ENCODE measurements at places on chromosomes 4 and X. TPM values are rescaled to one million over a fixed set of nuclear protein-coding genes. Genes with fewer than 3 reads are reported as not detected.

- H3K4me1 ChIP-seq = no peaks in the 10 kb centered on the region
- DNase-seq = no peak
- H3K27ac ChIP-seq = no peak overlapping the region
- H3K27me3 ChIP-seq = no peaks in the 10 kb centered on the region
- no peak overlapping the region for H3K4me3 ChIP-seq
These were observed 32.5 kb downstream of the FGFBP1 start for GRCh38 chr4:15906020-15906443.

- H3K4me1 ChIP-seq = no peaks in the 10 kb centered on the region
- no peaks in the 10 kb centered on the region for H3K27me3 ChIP-seq
- H3K36me3 ChIP-seq = no peaks in the 10 kb centered on the region
- no peak overlapping the region for H3K4me3 ChIP-seq
- DNase-seq = no peak
These were observed 124.5 kb upstream of the PJA1 start for GRCh38 chrX:69289793-69290123.

GRCh38 chrX:44105228-44105913, 132.2 kb upstream of the NDP start:
- H3K27me3 ChIP-seq = no peaks in the 10 kb centered on the region
- H3K36me3 ChIP-seq = no peaks in the 10 kb centered on the region
- H3K27ac ChIP-seq = no peak overlapping the region
- no peak for DNase-seq

GRCh38 chr4:74178798-74179197, 20.9 kb downstream of the MTHFD2L start:
- H3K4me3 ChIP-seq = no peak overlapping the region
- no peaks in the 10 kb centered on the region for H3K27me3 ChIP-seq
- H3K4me1 ChIP-seq = no peaks in the 10 kb centered on the region

GRCh38 chrX:150683112-150683511, 10.1 kb upstream of the MTMR1 start:
- no peaks in the 10 kb centered on the region for H3K4me1 ChIP-seq
- H3K27ac ChIP-seq = no peak overlapping the region
- DNase-seq = no peak

GRCh38 chr4:45121426-45121975, 395.1 kb upstream of the GNPDA2 start:
- DNase-seq = no peak
- H3K27me3 ChIP-seq = no peaks in the 10 kb centered on the region
- H3K36me3 ChIP-seq = no peaks in the 10 kb centered on the region
- no peak overlapping the region for H3K27ac ChIP-seq
- no peaks in the 10 kb centered on the region for H3K4me1 ChIP-seq

DNA sequence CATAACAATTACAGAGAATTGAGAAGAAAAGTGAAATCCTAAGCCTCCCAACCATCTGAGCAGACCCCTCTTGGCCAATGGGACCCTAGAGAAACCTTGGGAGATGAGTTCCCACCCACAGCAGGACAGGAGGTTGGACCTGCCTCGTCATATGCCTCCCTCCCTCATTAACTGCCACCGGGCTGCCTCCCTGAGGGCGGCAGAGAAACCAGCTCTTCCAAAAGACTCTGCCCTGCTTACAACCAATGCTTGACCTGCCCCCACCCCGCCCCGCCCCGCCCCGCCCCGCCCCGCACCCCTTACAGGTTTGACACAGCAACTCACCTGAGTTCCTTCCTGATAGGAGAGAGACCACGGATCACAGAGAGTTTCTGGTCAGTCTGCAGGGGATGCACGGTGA, 86.1 kb downstream of the ADRA2C start:
- no peaks in the 10 kb centered on the region for H3K36me3 ChIP-seq
- no peaks in the 10 kb centered on the region for H3K27me3 ChIP-seq
- no peak overlapping the region for H3K4me3 ChIP-seq

DNA sequence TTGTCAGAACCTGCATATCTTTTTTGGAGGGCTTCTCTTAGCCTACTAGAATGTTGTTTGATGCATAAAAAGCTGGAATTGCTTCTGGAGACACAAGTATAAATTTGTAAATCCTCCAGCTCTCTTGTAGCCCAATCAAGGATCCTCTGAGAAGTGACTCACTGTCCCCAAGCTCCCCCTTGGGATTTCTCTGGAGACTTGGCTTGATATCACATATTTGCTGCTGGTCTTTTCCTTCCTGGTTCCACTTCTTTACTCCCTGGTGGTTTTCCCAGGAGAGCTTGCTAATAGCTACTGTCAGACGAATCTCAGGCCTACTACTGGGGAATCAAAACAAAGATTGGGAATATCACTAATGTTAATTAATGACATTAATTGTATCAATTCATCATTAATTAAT, 173.1 kb downstream of the STK32B start:
- H3K36me3 ChIP-seq = no peaks in the 10 kb centered on the region
- no peaks in the 10 kb centered on the region for H3K27me3 ChIP-seq
- H3K4me3 ChIP-seq = no peak overlapping the region
- no peaks in the 10 kb centered on the region for H3K4me1 ChIP-seq
- no peak overlapping the region for H3K27ac ChIP-seq

GRCh38 chr4:105807496-105807895, 87.8 kb upstream of the NPNT start:
- H3K36me3 ChIP-seq = no peaks in the 10 kb centered on the region
- H3K27me3 ChIP-seq = no peaks in the 10 kb centered on the region
- no peaks in the 10 kb centered on the region for H3K4me1 ChIP-seq
- no peak overlapping the region for H3K27ac ChIP-seq

GRCh38 chrX:19198473-19198872, 76.2 kb upstream of the ADGRG2 start:
- H3K36me3 ChIP-seq = no peaks in the 10 kb centered on the region
- H3K27ac ChIP-seq = no peak overlapping the region
- no peak for DNase-seq

DNA sequence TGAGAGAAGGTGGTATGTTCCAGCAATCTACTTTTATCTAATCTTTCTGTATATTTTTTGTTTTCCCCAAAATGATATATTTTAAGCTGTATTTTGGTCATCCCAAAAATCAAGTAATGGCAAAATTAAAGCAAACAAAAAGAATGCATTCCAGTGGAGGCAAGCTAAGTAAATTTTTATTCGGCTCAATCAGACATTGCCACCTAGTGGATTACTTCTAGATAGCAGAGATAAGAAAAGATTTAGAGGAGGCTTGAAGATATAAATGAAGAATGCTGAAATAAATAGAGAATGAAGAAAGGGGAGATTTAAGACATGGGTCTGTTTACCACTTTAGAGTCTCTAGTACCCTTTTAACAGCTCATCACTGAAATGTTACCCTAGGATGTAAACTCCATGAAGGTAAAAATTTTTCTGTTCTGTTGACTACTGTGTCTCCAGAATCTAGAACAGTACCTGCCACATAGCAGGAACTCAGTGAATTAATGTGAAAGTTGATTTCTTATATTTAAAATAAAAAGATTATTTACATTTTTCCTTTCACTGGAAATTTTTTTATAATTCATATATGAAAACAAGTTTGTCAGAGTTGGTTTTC, 110.9 kb upstream of the ANK2 start:
- H3K4me1 ChIP-seq = no peaks in the 10 kb centered on the region
- DNase-seq = no peak
- H3K4me3 ChIP-seq = no peak overlapping the region
- no peak overlapping the region for H3K27ac ChIP-seq

- no peaks in the 10 kb centered on the region for H3K36me3 ChIP-seq
- no peaks in the 10 kb centered on the region for H3K4me1 ChIP-seq
- H3K27me3 ChIP-seq = no peaks in the 10 kb centered on the region
- H3K4me3 ChIP-seq = no peak overlapping the region
- no peak overlapping the region for H3K27ac ChIP-seq
These were observed 251.4 kb upstream of the DDX53 start for GRCh38 chrX:22748093-22748999.

- no peaks in the 10 kb centered on the region for H3K27me3 ChIP-seq
- no peak overlapping the region for H3K4me3 ChIP-seq
- no peaks in the 10 kb centered on the region for H3K36me3 ChIP-seq
These were observed 646.0 kb upstream of the FAM241A start for GRCh38 chr4:111499291-111499690.

DNA sequence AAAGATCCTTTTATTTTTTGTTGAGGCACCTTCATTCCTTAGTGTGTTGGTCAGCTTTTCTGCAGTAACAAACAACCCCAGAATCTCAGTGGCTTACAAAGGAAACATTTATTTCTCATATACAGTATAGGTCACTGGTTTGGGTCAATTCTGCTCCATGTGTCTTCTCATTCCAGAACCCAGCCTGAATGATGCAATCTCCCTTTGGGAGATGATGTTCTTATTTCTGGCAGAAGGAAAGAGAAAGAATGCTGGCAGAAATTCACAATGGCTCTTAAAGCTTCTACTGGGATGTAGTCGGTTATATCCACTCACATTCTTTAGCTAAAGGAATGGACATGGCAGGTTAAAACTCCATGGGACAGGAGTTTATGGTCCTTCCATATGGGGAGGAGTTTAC, 42.3 kb downstream of the IDS start:
- H3K27me3 ChIP-seq = no peaks in the 10 kb centered on the region
- no peak for DNase-seq
- no peaks in the 10 kb centered on the region for H3K36me3 ChIP-seq
- H3K4me1 ChIP-seq = no peaks in the 10 kb centered on the region

DNA sequence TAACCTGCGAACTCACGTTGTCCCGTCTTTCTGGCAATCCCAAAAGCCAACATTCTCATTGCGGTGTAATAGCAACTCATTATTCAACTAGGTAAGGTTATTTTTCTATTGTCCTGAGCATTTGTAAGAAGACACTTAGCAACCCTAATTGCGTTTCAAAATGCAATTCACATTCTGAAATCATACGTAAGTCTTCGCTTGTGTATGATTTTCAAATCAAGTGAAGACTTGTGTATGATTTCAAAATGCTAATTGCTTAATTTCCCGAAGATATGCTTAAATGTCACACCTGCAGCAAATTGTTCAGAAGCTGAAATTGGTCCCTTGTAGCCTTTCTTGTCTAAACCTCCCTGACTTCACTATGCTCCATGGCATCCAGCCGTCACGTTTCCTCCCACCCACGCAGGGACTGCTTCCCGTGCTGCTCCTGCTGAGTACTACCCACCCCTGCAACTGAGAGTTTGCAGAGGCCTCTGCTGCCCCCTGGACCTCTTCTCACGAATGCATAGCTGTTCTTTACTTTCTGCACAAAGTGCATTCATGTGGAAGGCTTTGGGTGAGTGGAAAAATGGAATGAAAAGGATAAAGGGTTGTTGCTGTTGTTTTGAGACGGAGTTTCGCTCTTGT, 40.8 kb upstream of the CLDN24 start:
- no peak for DNase-seq
- H3K4me1 ChIP-seq = no peaks in the 10 kb centered on the region
- H3K27ac ChIP-seq = no peak overlapping the region

DNA sequence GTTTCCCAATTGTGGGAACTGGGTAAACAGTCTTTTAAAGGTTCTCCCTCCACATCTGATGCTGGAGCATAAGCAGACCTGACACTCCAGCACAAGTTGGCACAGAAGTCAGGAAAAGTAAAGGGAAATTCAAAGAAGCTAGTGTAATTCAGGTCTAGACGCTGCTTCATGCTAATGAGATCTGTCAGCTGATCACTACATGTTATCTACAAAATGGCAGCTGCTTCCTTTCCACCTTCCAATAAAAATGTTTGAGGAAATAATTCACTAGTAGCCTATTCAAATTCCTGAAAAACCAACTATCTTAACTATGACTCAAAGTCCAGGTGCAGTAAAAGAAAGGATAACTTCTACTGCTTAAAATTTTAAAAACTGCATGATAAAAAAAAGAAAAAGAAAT, 29.3 kb downstream of the DCAF8L2 start:
- no peak overlapping the region for H3K27ac ChIP-seq
- no peak for DNase-seq
- H3K36me3 ChIP-seq = no peaks in the 10 kb centered on the region
- no peaks in the 10 kb centered on the region for H3K4me1 ChIP-seq
- no peak overlapping the region for H3K4me3 ChIP-seq

- H3K27me3 ChIP-seq = peaks cover 34% of the 10 kb centered on the region
- no peaks in the 10 kb centered on the region for H3K36me3 ChIP-seq
- no peak overlapping the region for H3K27ac ChIP-seq
- DNase-seq = no peak
These were observed 5.9 kb downstream of the H2BW2 start for GRCh38 chrX:104045642-104046041.

- no peaks in the 10 kb centered on the region for H3K27me3 ChIP-seq
- no peaks in the 10 kb centered on the region for H3K36me3 ChIP-seq
- H3K27ac ChIP-seq = no peak overlapping the region
- no peak for DNase-seq
These were observed 12.3 kb upstream of the IL21 start for GRCh38 chr4:122633211-122633610.

- H3K27ac ChIP-seq = no peak overlapping the region
- peaks cover 6% of the 10 kb centered on the region for H3K4me1 ChIP-seq
- H3K36me3 ChIP-seq = no peaks in the 10 kb centered on the region
- H3K4me3 ChIP-seq = no peak overlapping the region
These were observed 284.8 kb upstream of the TENM3 start for GRCh38 chr4:181958446-181958845.

- H3K36me3 ChIP-seq = no peaks in the 10 kb centered on the region
- DNase-seq = no peak
- H3K4me1 ChIP-seq = no peaks in the 10 kb centered on the region
- H3K27me3 ChIP-seq = no peaks in the 10 kb centered on the region
These were observed 32.1 kb downstream of the NDUFB11 start for GRCh38 chrX:47112316-47112954.

DNA sequence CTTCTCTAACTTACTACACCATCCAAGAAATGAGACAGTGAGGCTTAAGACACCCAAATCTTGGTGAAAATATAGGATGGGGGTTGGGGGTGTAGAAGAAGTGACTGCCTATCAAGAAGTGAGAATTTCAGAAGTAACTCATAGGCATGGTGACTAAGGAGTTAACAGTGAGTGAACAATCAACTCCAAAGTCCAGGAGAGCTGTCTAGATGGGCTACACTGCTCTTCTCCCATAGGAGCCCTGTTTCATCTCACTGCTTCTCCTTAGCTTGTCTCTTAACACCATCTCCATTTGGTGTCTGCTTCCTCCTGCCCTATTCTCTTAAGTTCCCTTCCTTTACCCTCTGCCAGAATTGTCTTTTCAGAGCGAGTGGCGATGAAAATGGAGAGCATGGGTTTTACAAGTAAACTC, 22.7 kb downstream of the FABP2 start:
- DNase-seq = no peak
- H3K36me3 ChIP-seq = no peaks in the 10 kb centered on the region
- peak overlapping the region; percentile 95 for H3K27ac ChIP-seq
- H3K4me1 ChIP-seq = peaks cover 14% of the 10 kb centered on the region
- no peaks in the 10 kb centered on the region for H3K27me3 ChIP-seq

The ZNF674 gene
- total RNA-seq = 3.1 TPM

The CTAG1A gene
- total RNA-seq = not detected

The FGF16 gene
- total RNA-seq = 0.63 TPM

The FATE1 gene
- not detected for total RNA-seq

The RASSF6 gene
- total RNA-seq = not detected

The TRIM61 gene
- total RNA-seq = 1.0 TPM

The USP26 gene
- total RNA-seq = not detected

The HPSE gene
- 2.9 TPM for total RNA-seq

The P2RY10 gene
- not detected for total RNA-seq

The KLHL2 gene
- 21.3 TPM for total RNA-seq

The CYBB gene
- total RNA-seq = 20.4 TPM
